ENCODE measurements at places on chromosomes 16 and 17.

DNA sequence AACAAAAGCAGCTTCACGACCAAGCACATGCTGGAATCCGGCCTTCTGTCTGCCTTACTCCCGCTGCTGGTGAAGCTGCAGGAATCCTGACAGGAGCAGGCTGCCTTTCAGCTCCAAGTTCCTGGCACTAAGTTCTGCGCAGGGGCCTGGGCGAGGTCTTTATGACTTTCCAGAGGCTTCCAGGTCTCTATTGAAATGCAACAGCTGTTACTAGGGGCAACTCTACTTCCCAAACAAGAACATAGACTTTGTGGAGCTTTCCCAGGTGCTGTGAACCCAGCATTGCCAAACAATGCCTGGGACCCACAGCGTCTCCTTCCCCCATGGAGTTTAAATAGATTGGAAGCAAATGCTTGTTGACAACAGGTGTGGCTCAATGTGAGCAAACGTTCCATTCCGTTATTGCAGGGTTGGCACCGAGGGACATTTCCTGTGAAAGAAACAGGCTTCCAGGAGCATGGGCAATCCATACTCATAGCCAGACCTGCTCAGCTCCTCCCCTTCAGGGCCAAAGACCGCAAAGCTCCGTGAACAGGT is 156.0 kb downstream of the CDH13 start:
- DNase-seq, result no peak

- no peak for DNase-seq
Observed at GRCh38 chr17:47119746-47120520, 69.2 kb downstream of the CDC27 start.

GRCh38 chr17:66450008-66450851 is 147.8 kb downstream of the PRKCA start:
- no peak for DNase-seq

DNA sequence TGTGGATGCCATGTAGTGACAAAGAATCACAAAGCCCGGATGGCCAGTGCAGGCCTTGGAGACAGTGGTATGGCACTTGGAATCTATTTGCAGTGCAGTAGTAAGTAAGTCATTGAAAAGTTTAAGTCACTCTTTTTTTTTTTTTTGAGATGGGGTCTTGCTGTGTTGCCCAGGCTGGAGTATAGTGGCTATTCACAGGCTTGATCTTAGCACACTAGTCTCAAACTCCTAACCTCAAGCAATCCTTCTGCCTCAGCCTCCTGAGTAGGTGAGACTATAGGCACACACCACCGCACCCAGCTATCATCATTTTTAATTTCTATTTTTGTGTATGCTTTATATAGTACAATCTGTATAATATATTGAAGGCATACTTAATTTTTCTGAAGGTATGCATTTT is 4.3 kb upstream of the PLSCR3 start:
- no peak for DNase-seq

- DNase-seq, result no peak
Observed at GRCh38 chr16:54974367-54974766, 43.7 kb downstream of the IRX5 start.

GRCh38 chr17:66737524-66737923 is 97.4 kb upstream of the CACNG5 start:
- DNase-seq, result no peak

- DNase-seq, result no peak
Observed at GRCh38 chr17:69331756-69332155, 4.8 kb upstream of the ABCA5 start.

GRCh38 chr16:1620391-1620790 is 8.2 kb downstream of the CRAMP1 start:
- DNase-seq, result no peak

DNA sequence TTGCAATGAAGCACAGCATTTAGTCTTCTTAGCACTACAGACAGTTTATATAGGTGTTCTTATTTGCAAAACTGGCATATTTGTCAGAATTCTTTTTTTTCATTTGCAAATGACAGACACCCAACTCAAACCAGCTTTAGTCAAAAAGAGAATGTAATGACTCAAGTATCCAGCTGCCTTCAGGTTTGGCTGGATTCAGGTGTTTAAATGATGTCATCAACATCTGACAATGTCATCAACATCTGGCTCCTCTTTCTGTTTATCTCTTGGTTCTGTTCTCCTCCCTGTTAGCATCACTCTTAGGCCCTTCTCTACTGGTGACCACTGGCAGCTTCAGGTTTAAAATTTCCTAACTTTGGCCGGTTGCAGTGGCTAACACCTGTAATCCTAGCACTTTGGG is 18.9 kb downstream of the TMC5 start:
- DNase-seq, result no peak

- DNase-seq, result no peak
Observed at GRCh38 chr16:85216522-85217375, 104.5 kb upstream of the CIBAR2 start.

GRCh38 chr17:31497994-31498826 is 106.7 kb downstream of the RAB11FIP4 start:
- DNase-seq, result no peak

- DNase-seq, result no peak
Observed at GRCh38 chr16:2749476-2749875, 3.0 kb upstream of the SRRM2 start.
